ENCODE measurements at places on chromosomes 3 and 15.

DNA sequence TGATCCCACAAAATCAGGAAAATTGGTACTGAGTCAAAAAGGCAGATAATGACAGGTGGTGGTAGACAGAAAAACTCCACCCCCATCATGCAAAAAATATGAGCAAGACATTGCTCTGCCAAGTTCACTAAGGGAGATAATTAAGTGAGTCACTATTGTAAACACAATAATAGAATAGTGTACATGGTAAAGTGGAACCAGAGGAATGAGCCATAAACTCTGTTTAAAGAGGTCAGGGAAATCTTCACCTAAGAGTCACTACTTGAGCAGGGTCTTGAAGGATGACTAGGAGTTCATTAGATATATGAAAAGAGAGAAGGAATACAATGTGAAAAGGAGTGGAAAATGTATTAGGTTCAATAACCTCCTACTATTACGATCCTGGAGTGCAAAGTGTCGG, 213.4 kb upstream of the PEX5L start:
- DNase-seq: no peak
- no peak overlapping the region for H3K4me3 ChIP-seq
- no peak overlapping the region for H3K27ac ChIP-seq
- no peaks in the 10 kb centered on the region for H3K36me3 ChIP-seq
- no peaks in the 10 kb centered on the region for H3K4me1 ChIP-seq

DNA sequence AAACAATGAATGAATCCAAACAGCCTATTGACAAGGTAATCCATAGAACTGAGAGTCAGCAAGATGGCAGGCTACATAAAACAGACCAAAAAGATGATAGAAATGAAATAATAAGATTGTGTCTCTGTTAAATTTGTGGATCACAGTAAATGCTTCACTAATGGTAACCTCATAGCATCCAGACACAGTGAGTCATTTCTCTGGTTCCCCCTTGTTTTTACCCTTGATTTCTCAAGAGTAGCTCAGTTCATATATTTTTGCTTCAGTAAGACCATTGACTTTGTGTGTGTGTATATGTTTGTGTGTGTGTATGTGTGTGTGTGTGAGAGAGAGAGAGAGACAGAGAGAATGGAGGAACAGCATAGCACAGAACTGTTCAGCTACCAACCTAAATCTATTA, 546.9 kb downstream of the RBMS3 start:
- H3K4me3 ChIP-seq: no peak overlapping the region
- no peaks in the 10 kb centered on the region for H3K27me3 ChIP-seq
- no peak for DNase-seq

- H3K27me3 ChIP-seq: no peaks in the 10 kb centered on the region
- peak overlapping the region; percentile 7 for H3K27ac ChIP-seq
- peaks cover 2% of the 10 kb centered on the region for H3K36me3 ChIP-seq
Measured at GRCh38 chr15:56964182-56964581, 45.7 kb downstream of the TCF12 start.

DNA sequence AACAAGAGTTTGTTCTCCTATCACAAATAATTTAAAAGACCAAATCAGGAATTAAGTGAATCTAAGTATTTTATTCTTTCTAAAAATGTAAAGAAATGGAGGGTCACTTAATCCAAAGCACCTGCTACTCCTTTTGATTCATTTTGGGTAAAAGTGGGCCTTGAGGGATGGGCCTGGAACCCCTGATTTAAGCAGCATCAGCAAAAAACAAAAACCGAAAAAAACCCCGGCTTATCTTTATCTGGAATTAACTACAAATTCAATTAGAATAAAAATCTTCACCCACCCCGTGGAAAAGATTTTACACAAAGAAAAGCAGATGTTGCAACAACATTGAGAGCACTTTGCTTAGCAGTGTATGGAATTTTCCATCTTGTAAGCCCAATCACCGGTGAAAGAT, 1018.2 kb downstream of the MCTP2 start:
- H3K27ac ChIP-seq: no peak overlapping the region
- no peak overlapping the region for H3K4me3 ChIP-seq
- DNase-seq: no peak
- H3K27me3 ChIP-seq: peaks cover 8% of the 10 kb centered on the region
- H3K36me3 ChIP-seq: no peaks in the 10 kb centered on the region
- H3K4me1 ChIP-seq: no peaks in the 10 kb centered on the region

DNA sequence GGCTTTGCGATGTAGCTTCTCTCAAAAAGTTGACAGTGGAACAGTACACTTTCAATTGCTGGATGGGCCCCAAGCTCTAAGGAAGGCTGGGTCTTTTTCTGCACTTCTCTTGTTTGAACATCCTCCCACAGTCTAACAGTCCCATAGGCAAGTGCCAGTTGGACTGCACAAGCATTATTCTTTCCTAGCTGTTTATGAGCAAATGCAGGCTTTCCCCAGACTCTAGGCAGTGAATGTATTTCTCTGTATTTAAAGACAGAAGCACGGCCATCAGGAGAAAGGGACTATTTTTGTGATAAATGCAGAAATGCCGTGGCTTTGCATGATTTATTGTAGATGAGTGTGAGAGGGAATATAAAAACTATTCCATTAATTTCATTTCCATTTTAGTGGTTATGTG, 539.3 kb upstream of the LMCD1 start:
- H3K4me3 ChIP-seq: no peak overlapping the region
- no peaks in the 10 kb centered on the region for H3K36me3 ChIP-seq
- no peak for DNase-seq
- no peak overlapping the region for H3K27ac ChIP-seq

DNA sequence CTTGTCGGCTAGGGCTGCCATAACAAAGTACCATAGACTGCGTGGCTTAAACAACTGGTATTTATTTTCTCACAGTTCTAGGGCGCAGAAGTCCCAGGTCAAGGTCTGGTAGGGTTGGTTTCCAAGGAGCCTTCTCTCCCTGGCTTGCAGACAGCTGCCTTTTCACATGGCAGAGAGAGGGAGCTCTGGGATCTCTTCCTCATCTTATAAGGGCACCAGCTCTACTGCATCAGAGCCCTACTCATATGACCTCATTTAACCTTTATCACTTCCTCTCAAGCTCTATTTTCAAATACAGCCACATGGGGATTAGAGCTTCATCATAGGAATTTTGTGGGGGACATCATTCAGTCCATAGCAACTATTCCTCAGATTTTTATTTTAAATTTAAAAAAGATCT, 17.6 kb upstream of the PAQR9 start:
- H3K4me3 ChIP-seq: no peak overlapping the region
- no peak overlapping the region for H3K27ac ChIP-seq
- no peak for DNase-seq
- H3K36me3 ChIP-seq: no peaks in the 10 kb centered on the region
- H3K4me1 ChIP-seq: no peaks in the 10 kb centered on the region

DNA sequence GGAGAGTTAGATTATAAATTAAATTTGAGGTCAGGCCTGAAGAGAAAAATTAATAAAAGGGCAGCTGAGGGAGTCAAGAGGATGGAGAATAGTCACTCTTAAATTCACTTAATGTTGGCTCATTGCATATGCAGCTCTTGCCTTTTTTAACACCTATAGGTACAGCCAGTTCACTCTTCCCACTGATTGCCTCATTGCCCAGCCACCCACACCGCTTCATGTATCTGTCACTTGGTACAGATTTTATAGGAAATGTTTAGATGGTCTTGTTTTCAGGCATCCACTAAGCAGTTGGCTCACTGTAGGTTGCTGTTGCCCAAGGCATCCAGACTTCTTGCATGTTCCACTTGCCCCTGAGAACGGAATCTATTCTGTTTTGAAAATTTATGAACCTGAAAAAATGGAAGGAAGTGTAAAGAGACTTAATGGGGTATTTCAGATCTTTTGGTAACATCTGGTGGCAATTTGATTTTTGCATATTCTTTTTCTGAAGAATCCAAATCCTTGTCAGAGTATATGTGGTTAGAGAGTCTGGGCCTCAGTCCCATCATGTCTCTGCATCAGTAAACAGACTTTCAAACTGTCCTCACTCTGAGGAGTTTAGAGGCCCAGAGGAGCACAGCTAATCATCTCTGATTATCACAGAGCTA, 151.9 kb downstream of the RBPMS2 start:
- H3K27me3 ChIP-seq: no peaks in the 10 kb centered on the region
- H3K4me1 ChIP-seq: peaks cover 84% of the 10 kb centered on the region
- peak overlapping the region; percentile 50 for H3K4me3 ChIP-seq
- peak; percentile 52 for DNase-seq
- peak overlapping the region; percentile 95 for H3K27ac ChIP-seq

All from activated naive CD8-positive, alpha-beta T cell treated with anti-CD3 and anti-CD28 coated beads, Interleukin-2, amount 50 U/mL, for 24 hours (primary cell).